ENCODE measurements at places on chromosomes 11 and 22. TPM values are rescaled to one million over a fixed set of nuclear protein-coding genes. Genes with fewer than 3 reads are reported as not detected.

GRCh38 chr11:59542142-59542810 is 30.9 kb downstream of the OR4D9 start:
- no peak for DNase-seq

DNA sequence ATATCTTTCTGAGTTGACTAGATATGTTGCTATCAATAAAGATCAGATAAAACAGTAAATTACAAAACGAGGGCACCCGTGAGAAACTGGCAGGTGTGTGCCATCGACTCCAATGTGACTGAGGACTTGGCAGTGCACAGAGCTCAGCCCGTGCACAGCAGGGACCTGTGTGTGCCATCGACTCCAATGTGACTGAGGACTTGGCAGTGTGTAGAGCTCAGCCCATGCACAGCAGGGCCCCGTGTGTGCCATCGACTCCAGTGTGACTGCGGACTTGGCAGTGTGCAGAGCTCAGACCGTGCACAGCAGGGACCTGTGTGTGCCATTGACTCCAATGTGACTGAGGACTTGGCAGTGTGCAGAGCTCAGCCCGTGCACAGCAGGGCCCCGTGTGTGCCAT is 347.2 kb upstream of the B3GAT1 start:
- no peak for DNase-seq

Gene OR5B21
- total RNA-seq, result not detected

DNA sequence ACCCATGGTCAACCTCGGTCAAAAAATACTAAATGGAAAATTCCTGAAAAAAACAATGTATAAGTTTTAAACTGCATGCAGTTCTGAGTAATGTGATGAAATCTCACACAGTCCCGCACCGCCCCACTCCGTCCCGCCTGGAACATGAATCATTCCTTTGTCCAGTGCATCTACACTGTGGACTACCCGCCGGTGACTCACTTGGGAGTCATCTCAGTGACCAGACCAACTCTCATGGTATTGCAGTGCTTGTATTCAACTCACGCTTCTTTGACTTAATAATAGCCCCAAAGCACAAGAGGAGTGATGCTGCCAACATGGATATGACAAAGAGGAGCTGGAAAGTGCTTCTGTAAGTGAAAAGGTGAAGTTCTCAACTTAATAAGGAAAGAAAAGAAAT is 48.8 kb downstream of the ARHGAP32 start:
- DNase-seq, result peak; percentile 81

Measured in Right ventricle myocardium superior (tissue), 1 donor.